ENCODE measurements at places on chromosomes 7 and 10.
A peak's percentile ranks its signal among the peaks of the same experiment; 100 is the strongest.

- DNase-seq: no peak
These were observed 31.2 kb upstream of the SRGN start for GRCh38 chr10:69056536-69057260.

DNA sequence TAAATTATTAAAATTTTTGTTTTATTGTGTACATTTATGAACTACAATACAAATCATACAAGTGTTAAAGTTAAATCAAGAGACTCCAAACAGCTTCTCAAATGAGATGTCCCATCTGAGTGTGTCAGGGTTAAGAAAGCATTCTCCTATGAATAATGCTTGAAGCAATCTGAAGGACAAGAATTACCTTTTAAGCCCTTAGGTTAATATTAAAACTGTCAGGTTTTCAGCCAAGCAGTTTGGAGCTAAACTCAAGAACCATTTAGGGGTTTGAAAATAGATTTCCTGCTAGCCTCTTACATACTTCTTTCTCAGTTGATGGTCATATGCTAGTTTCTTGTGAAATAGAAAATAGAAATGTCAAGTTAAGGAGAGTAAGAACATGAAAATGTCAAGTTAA lies 38.3 kb downstream of the LIPJ start:
- no peak for DNase-seq

DNA sequence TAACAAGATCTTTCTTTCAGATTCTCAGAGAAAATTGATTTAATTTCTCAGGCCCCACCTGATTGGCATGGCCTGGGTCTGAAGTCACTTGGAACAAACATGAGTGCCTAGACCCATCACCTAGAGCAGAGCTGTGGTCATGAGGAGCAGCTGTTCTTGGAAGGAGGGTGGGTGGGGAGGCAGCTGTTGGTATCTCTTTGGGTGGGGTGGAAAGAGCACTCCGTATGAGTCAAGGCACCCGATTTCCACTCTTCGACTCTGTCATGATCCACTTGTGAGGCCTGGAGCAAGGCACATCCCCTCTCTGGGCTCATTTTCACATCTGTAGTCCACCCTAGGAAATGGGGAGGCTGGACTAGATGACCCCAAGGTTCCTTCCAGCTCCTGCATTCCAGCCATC lies 156.7 kb downstream of the C10orf105 start:
- no peak for DNase-seq

DNA sequence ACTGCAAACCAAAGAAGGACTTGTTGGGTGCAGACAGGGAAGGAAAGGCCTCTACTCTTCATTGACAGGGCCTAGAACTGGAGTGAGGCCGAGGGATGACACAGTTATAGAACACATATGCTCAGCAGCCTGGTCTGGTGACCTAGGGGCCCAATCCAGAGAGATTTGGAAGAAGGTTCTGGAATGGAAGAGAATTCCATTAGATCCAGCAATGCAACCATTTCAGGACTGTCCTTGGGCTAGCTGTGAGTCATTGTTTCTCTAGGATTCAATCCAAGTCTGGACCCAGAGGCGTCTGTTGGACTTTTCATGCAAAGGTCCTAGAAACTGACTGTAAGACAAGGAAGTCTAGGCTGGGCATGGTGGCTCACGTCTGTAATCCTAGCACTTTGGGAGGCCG lies 59.2 kb downstream of the WIPF3 start:
- peak; percentile 61 for DNase-seq

DNA sequence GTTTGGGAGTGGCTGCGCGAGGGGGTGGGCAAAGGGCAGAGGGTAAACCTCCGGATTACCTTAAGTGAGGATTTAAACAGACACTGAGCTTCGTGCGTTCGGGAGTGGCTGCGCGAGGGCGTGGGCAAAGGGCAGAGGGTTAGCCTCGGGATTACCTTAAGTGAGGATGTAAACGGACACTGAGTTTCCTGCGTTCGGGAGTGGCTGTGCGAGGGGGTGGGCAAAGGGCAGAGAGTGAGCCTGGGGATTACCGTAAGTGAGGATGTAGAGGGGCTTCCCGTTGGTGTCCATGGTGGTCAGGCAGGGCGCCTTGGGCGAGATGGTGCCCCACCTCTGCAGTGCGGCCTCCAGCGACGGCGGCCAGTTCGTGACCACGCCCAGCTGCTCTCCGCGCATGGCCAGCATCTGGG lies 275.8 kb downstream of the DIP2C start:
- DNase-seq: no peak

DNA sequence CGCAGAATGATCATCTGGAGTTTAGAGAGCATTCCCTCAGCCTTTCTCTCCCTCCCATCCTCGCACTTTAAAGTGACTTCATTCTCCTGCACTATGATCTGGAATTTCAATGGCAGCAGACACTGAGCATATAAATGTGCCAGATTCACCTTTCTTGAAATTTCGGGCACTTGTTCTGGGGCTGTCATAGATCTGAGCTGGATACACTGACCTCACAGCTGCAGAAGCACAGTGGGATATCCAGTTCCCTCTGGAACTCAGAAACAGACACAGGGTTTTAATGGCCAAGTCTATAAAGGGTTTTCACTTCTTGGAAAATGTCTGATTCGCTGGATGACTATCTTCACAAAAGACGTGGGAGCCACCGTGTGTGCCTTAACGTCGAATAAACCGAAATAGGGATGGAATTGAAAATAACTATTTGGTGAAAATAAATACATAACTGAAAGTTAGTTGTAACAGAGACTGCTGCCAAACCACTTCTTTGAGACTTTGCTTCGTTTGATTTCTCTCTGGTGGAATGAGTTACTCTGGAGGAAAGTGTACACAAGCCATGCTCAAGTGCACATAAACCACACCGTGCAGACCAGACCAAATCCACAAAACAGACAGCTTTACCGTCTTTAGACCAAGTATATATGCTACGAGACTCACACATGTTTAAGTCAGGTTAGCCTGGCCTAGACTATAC lies 126.1 kb downstream of the SVIL start:
- DNase-seq: no peak

DNA sequence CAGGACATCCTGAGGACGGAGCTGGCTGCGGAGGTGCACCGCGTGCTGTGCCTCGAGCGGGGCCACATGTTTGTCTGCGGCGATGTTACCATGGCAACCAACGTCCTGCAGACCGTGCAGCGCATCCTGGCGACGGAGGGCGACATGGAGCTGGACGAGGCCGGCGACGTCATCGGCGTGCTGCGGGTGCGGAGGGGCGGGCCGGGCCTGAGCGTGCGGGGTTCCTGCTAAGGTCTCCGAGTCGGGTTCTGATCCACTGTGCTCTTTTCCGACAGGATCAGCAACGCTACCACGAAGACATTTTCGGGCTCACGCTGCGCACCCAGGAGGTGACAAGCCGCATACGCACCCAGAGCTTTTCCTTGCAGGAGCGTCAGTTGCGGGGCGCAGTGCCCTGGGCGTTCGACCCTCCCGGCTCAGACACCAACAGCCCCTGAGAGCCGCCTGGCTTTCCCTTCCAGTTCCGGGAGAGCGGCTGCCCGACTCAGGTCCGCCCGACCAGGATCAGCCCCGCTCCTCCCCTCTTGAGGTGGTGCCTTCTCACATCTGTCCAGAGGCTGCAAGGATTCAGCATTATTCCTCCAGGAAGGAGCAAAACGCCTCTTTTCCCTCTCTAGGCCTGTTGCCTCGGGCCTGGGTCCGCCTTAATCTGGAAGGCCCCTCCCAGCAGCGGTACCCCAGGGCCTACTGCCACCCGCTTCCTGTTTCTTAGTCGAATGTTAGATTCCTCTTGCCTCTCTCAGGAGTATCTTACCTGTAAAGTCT lies 10.4 kb downstream of the ATG9B start:
- no peak for DNase-seq

DNA sequence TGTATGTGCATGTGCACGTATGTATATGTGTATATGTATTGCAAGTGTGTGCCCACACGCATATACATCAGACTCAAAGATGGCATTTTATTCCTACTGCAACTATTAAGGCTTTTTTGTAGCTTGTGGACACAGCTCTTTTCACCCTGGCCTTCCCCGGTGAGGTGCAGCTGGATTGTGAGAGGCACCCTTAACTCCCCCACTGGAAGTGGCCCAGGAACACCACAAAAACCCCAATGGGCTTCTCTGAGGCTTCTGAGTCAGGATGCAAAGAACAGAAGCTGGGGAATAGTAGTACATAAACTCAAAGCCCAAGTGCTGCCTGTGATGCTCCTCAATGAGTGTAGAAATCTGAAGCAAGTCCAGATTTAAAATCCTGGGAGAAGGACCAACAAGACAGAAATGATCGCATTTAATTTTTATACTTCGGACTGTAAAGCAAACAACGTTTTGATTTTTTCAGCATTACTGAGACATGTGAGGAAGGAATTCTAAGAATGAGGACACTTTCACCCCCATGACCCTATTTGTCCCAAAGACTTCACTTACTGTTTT lies 369.2 kb upstream of the MGMT start:
- no peak for DNase-seq

- no peak for DNase-seq
These were observed 48.5 kb upstream of the SHTN1 start for GRCh38 chr10:117053482-117053881.

GRCh38 chr7:40760987-40761386 lies 626.2 kb downstream of the SUGCT start:
- no peak for DNase-seq

DNA sequence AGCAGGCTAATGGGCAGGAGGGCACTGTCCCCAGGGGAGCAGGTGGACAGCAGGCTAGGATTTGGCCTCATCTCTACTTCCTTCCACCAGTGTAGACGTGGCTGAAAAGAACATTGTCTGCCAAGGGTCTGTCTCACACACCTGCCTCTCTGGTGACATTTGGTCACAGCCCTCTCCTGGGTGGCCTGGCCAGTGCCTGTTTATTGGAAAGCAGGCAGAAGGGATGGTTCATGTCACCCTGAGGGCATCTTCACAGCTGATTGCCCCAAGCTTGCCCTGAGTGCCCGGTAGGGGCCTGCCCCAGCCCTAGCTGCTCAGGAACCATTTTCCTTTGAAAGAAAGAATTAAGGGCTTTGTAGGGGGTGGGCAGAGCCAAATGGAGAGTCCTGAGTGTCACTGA lies 138.7 kb downstream of the C10orf105 start:
- no peak for DNase-seq

DNA sequence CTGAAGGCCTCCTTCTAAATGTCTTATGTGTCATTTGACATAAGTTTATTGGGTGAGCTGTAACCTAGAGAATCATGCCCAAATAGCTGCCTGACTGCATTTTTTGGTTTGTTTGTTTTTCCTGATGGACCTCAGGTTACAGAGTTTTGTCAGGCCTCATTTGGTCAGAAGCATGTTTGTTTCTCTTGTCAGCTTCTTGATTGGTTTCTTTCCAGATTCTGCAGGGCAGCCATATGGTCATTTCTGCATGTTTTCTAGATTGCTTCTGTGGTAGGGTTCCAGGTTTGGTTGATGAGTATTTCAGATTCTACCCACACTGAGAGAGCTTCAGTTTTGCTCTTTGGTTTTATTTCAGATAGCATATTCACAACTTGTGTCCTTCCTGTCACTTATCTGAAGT lies 28.0 kb downstream of the GLCCI1 start:
- no peak for DNase-seq

- DNase-seq: no peak
These were observed 4.3 kb downstream of the YWHAG start for GRCh38 chr7:76354516-76354915.

- no peak for DNase-seq
These were observed 27.5 kb upstream of the RELN start for GRCh38 chr7:104017001-104017400.

DNA sequence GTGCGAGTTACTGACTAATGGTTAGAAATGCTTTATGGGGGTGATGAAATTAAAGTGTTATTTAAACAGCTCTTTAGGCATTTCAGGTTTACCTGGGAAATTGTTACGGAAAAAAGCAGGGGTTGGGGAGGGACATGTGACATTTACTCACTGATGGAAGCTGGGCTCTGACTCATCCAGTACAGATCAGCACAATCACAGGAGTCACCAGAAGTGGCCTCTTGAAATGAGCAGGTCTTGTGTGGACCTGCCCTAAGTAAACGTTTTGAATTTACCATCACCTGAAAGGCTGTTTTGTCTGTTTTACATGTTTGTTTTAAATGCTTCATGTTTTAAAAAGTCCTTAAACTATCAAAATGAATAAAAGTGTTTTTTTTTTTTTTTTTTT lies 2.3 kb downstream of the GLRX3 start:
- DNase-seq: peak; percentile 45

GRCh38 chr7:128743112-128743772 lies 4.1 kb downstream of the CALU start:
- peak; percentile 33 for DNase-seq

DNA sequence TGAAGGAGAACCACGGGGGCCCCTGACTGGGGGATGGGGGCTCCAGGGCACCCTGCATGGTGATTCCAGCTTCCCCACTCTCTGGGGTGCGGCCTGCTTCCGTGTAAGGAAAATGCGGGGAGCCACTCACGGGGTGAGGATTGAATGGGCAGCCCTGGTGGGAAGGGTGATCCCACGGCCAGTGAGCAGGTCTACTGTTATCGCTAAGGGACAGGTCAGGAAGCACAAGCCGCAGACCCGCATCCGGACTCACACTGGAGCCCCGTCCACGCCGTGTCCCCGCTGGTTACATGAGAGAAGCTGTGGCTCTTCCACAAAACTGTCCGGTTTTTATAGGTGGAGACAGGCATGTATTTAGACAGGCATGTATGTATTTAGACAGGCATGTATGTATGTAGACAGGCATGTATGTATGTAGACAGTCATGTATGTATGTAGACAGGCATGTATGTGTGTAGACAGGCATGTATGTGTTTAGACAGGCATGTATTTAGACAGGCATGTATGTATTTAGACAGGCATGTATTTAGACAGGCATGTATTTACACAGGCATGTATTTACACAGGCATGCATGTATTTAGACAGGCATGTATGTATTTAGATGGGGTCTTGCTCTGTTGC lies 5.7 kb downstream of the PSMG3 start:
- no peak for DNase-seq

DNA sequence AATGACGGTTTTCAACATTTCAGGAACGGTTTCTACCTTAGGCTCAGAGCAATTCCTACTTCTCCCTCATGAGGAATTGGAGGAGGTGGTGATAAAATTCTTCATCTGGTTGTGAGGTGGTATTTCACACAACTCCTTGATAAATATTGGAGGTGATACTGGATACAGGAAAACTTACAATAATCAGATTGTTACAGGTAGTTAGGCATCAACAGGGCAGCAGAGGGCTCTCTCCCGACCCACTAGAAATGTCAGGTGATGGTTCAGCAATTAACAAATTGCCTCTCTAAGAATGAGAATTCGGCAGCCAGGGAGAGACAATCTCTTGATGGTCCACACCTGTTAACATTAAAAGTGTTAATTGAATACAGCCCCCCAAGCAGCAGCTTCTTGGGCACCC lies 22.6 kb downstream of the ZNF786 start:
- no peak for DNase-seq

- DNase-seq: peak; percentile 55
These were observed 293.1 kb downstream of the ARHGAP12 start for GRCh38 chr10:31635415-31636065.

GRCh38 chr10:51699145-51699474 lies 285 bp downstream of the CSTF2T start:
- no peak for DNase-seq

DNA sequence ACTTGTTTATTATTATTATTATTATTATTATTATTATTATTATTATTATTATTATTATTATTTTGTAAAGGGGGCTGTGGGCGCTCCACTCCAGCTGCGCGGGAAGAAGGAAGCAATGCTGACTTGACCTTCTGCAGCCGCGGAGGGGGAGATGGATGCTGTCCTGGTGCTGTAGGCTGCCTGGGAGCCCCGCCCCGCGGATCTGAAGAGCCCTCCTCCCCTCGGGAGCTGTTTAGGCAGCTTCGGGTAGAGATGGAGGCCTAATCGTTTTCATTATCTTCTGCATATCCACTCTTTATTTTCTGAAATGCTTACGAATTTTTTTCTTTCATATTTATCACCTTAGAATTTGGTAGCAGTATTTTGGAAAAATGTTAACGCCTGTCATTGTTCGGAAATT lies 101.2 kb upstream of the KLF6 start:
- DNase-seq: peak; percentile 62

- no peak for DNase-seq
These were observed 258.1 kb downstream of the PAXIP1 start for GRCh38 chr7:154744861-154745258.

Measured in amniotic epithelial cell (primary cell).